Testis (tissue), 5 donors: ENCODE measurements at places on chromosomes 2 and 18.

DNA sequence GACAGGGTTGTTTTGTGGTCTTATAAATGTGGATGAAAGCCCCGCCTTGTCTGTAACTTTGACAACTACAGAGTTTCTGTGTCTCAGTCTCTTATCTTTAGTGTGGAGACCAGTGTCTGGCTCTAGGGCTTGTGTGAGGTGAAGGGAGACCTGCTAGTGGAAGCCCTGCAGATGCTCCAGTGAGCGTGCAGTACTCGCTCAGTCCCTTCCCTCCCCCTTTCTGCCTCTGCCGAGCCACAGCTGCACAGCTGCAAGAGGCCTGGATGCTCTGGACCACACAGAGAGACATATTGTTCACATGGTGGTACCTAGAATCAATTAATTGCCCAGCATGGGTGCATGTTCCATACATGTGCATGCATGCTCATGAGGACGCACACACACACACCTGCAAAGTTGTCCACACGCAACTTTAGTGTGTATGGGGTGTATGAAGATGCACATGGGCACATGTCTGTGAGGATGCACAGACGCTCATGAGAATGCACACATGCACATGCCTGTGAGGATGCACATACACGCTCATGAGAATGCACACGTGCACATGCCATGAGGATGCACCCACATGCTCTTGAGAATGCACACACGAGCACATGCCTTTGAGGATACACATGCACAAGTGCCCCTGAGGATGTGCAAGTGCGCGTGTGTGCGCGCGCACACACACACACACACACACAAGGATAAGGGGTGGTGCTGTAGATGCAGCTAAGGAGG is 282.1 kb upstream of the HS6ST1 start:
- H3K4me3 ChIP-seq = no peak overlapping the region
- no peaks in the 10 kb centered on the region for H3K27me3 ChIP-seq
- H3K4me1 ChIP-seq = peaks cover 8% of the 10 kb centered on the region
- H3K36me3 ChIP-seq = no peaks in the 10 kb centered on the region
- H3K27ac ChIP-seq = no peak overlapping the region
- no peak for DNase-seq

DNA sequence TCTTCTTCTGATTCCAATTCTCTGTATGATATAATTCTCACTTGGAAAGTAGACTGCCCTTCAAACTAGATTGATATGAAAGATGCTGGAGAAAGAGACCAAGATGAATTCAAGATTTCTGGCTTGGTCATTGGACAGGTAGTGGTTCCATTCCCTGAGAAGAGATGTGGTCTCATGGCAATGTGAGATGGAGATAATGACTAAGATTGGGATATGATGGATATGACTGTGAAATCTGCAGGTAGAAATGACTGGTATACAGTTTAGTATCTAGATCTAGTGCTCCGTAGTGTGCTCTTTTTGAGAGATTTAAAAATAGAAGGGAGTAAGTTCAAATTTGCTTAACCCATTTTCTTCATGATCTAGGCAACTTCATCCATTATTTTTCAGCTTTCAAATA is 425.4 kb upstream of the TRIB2 start:
- H3K27me3 ChIP-seq = no peaks in the 10 kb centered on the region
- H3K4me1 ChIP-seq = no peaks in the 10 kb centered on the region
- no peaks in the 10 kb centered on the region for H3K36me3 ChIP-seq
- no peak overlapping the region for H3K27ac ChIP-seq
- no peak overlapping the region for H3K4me3 ChIP-seq
- no peak for DNase-seq

DNA sequence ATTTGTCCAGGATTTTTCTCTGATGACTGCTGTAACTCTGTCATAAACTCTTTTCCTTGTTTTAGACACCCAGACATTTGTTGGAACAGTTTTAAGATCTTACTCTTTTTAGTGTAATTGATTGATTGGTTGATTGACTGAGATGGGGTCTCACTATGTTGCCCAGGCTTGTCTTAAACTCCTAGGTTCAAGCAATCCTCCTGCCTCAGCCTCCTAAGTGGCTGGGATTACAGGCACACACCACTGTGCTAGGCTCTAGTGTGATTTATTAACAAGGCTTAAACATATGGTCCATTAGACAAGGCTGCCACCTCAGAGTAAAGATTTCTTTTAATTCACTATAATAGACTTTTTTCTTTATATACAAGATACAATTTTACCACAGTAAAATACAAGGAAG is 2.0 kb downstream of the PAIP2B start:
- no peak overlapping the region for H3K27ac ChIP-seq
- no peaks in the 10 kb centered on the region for H3K27me3 ChIP-seq
- H3K4me1 ChIP-seq = no peaks in the 10 kb centered on the region
- DNase-seq = no peak

- no peak overlapping the region for H3K27ac ChIP-seq
- H3K27me3 ChIP-seq = no peaks in the 10 kb centered on the region
- H3K36me3 ChIP-seq = no peaks in the 10 kb centered on the region
- DNase-seq = no peak
- H3K4me1 ChIP-seq = no peaks in the 10 kb centered on the region
These were observed 14.6 kb upstream of the ITGAV start for GRCh38 chr2:186575302-186575701.

GRCh38 chr18:3305354-3305762 is 43.4 kb downstream of the MYL12B start:
- no peak overlapping the region for H3K4me3 ChIP-seq
- no peaks in the 10 kb centered on the region for H3K27me3 ChIP-seq
- H3K27ac ChIP-seq = no peak overlapping the region
- peaks cover 5% of the 10 kb centered on the region for H3K4me1 ChIP-seq

DNA sequence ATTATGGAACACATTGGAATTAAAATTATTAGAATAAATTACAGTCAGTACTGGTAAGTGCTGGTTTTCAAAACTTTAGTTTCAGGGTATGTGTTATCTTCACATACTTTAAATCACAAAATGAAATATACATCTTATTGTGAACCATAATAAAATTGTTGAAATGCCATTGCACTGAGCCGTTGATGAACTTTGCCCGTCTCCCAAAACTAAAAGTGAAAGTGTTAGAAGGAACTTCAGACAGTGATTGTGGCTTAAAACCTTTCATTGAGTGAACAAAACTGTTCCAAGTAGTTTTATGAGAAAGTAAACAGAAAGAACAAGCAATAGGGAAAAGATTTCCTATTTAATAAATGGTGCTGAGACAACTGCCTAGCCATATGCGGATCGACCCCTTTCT is 811.6 kb downstream of the PLCL1 start:
- no peaks in the 10 kb centered on the region for H3K36me3 ChIP-seq
- no peak overlapping the region for H3K4me3 ChIP-seq
- no peaks in the 10 kb centered on the region for H3K4me1 ChIP-seq
- no peak overlapping the region for H3K27ac ChIP-seq

GRCh38 chr2:144518748-144519596 is 947 bp downstream of the ZEB2 start:
- DNase-seq = no peak
- peaks cover 12% of the 10 kb centered on the region for H3K4me1 ChIP-seq
- H3K4me3 ChIP-seq = peak overlapping the region; percentile 86

- H3K4me1 ChIP-seq = no peaks in the 10 kb centered on the region
- no peak overlapping the region for H3K27ac ChIP-seq
- no peak for DNase-seq
- no peak overlapping the region for H3K4me3 ChIP-seq
- H3K36me3 ChIP-seq = no peaks in the 10 kb centered on the region
These were observed 17.9 kb downstream of the EHD3 start for GRCh38 chr2:31251851-31252250.

- no peaks in the 10 kb centered on the region for H3K36me3 ChIP-seq
- no peaks in the 10 kb centered on the region for H3K27me3 ChIP-seq
- DNase-seq = no peak
- H3K27ac ChIP-seq = peak overlapping the region; percentile 98
- H3K4me3 ChIP-seq = peak overlapping the region; percentile 76
- peaks cover 4% of the 10 kb centered on the region for H3K4me1 ChIP-seq
These were observed 2.4 kb upstream of the SMAD7 start for GRCh38 chr18:48953104-48953706.
